ENCODE measurements at places on chromosomes 3 and 15.

- no peak for DNase-seq
Measured at GRCh38 chr3:79032686-79033318, 735.0 kb downstream of the ROBO1 start.

DNA sequence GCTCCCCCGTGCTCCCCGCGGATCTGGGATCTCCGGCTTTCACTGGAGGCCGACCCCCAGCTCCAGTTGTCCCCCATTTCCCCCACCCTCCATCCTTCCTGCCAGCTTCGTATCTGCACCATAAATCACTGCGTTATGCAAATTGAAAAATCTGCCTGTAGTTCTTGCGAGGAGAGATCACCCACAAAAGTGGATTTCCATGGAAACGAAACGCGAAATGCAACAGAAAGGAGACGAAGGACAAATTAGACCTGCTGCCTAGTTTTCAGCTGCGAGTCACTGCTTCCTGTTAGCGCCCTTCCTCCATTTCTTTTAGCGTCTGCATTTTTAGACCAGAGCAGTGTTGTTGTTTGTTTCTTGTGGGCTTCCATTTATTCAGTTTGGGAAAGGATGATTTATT is 127.1 kb upstream of the ATP10A start:
- no peak for DNase-seq

GRCh38 chr3:16803019-16803418 is 81.7 kb upstream of the PLCL2 start:
- no peak for DNase-seq

- no peak for DNase-seq
Measured at GRCh38 chr3:32882189-32882588, 64.4 kb downstream of the TRIM71 start.

- no peak for DNase-seq
Measured at GRCh38 chr3:1056744-1057143, 36.1 kb upstream of the CNTN6 start.

DNA sequence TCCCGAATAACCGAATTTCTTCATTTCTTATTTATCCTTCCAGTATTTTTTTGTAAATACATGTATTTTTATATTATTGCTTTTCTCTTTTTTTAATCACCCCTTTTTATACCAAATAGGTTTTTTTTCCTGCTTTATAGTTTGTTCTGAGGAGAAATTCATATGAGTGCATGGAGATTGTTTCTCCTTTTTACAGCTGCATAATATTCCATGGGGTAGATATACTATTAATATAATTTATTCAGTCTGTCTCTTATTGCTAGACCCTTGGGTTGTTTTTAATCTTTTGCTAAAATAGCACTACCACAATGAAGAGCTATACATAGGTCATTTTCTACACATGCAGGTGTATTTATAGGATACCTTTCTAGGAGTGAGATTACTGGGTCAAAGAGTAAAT is 3.5 kb upstream of the TMEM87A start:
- DNase-seq: no peak

DNA sequence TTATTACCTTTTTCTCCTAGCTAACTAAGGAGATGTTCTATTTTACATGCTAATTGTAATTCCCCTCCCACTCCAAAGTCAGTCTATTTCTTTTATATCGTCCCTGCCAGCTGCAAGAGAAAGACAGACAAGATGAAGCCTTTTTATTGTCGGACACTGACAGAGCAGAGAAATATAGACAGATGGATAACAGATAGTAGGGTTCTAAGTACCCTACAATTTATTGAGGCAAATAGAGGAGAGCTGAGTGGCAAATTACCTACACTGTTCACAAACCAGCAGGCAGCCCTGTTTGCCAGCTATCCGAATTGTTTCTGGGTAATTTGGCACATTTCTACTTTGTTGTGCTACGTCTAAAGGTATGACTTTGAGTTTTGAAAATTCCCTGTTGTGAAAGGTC is 392.3 kb upstream of the ZNF717 start:
- no peak for DNase-seq

GRCh38 chr15:71335591-71335990 is 220.3 kb downstream of the THSD4 start:
- no peak for DNase-seq

- DNase-seq: no peak
Measured at GRCh38 chr3:84906065-84906464, 52.7 kb upstream of the CADM2 start.

DNA sequence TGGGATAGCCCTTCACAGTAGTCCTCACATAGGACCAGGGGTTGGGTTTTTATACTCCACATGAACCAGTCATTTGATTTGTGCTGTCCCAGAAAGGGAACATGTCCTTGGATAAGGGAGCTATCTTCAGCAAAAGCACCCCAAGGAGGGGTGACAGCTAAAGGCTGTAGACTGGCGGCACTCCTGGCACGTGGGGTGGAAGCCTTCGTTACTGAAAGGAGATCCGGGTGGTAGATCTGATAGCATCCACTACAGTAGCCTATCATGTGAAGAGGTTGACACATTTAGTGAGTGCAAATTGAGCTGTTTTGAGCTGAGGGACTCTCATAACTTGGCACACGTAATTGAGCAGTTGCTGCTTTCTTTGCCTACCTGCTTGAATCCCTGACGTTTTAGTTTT is 588.8 kb upstream of the GOLIM4 start:
- no peak for DNase-seq

DNA sequence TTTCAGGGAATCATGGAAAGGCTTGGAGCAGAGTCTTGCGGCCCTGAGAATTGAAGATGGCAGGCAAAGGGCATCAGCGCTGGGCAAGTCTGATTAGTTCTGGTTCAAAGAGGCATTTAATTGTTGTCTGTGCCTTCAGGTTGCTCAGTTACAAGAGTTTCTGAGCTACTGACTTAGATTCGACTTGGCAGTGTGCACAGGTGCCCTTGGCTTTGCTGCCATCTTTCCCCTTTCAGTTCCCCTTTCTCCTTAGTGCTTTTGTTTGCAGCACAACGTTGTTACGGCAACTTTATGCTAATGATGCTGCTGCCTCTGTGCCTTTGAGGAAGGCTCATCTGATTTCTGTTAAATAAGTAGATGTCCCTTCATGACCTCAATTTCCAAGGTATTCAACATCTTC is 12.5 kb downstream of the P2RY14 start:
- DNase-seq: no peak

DNA sequence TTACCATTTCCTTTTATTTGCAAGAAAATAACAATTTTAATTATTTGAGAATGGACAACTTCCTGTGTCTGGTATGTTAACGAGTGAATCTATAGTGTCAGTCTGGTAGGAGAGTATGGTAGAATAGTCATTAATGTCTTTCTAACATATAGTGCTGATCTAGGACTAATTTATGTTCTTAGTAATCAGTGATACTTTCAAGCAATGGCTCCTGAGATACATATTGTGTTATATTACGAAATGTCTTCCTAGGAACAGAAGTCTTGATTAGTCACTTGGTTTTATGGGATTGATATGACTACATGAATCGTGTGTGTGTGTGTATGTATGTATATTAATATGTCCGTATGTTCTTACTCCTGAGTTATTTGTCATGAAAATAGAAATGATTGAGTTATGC is 66.6 kb upstream of the PAQR5 start:
- DNase-seq: no peak

DNA sequence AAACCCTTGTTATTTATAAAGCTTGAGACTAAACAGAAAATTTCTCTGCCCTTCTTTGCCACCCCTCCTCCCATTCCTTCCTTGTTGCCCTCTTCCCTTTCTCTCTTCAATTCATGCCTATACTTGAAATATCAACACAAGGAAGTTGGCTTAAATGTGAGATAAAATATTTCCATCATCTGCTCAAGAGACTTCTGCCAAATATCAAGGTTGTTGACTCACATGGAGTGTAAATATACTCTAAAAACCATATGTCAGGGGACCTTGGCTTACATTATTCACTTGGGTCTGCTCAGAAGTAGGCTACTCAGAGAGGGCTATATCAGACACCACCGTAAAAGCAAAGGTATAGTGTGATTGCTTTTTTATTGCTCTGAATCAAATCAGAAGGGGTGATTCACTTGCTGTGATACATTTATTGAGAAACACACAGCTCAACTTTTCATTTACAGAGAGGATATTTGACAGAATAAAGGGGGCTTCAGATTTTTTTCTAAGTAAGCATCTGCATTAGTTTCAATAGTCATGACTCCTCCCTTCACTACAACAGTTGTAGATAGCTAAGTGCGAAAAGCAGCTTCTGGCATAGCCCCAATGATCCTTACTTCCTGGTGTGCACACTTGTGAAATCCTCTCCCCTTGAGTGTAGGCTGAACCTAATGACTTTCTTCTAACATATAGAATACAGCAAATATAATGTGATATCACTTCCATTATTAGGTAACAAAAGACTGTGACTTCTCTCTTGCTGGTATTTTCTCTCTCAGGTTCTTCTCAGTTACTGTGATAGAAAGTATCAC is 386.2 kb downstream of the EFHB start:
- DNase-seq: no peak

DNA sequence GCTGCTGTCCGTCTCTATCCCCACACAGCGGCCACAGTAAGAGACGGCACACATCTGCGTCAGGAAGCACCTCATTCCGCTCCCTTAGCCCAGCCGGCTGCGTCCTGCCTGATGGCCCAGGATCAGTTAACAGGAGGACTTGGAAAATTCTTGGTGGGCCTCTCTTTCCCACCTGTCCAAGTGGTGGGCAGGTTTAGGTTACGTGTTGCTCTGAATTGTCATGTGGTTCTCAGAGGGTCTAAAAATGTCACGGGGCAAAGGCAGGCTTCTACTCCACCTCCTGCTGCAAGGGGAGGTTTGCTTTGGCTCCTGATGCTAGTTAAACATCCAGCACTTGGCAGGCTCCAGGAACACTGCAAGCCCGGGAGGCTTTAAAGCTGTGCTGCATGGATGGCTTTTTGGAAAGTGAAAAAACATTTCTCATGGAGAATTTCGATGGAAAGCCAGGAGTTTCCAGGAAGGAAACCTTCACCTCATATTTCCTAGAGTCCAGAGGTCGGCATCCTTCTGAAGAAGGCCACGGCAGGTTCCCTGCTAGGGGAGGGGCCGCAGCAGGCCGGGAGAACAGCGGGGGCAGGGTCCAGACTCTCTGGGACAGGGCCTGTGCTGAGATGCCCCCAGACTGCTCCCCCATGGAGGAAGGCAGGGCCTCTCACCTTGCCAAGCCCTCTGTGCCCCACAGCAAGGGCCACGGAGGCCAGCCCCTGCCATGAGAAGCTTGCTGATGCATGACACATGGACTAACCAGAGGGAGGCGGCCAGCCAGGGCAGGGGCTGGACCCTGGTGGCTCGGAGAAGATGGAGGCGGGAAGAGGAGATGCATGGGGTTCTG is 10.8 kb downstream of the CTSH start:
- DNase-seq: no peak

DNA sequence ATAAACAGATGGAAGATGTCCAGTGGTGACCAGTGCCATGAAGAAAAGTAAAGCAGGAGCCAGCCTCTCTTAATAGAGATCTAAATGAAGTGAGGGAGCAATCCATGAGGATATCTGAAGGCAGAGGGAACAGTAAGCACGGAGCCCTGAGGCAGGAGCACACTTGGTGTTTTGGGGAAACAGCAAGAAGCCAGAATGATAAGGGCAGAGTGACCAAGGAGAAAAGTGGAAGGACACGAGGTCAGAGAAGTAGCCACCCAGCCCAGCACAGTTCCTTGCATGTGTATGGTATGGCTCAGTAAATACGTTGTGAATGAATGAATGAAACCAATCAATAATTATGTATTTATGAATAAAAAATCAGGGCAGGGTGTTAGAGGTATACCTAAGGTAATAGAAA is 11.6 kb downstream of the KLHL18 start:
- DNase-seq: no peak

DNA sequence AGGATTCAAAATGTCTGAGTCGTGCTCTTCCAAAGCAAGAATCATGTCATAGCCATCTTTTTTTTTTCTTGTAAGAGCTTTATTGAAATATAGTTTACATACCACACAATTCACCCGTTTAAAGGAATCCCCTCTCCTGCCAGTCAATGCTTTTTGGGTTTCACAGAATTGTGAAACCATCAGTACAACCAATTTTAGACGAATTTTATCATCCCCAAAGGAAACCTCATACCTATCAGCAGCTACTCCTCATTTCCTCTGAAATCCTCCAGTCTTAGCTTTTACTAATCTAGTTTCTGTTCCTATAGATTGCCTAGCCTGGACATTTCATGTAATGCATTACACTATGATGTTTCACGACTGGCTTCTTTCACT is 39.6 kb downstream of the ADIPOQ start:
- no peak for DNase-seq

- no peak for DNase-seq
Measured at GRCh38 chr15:74786551-74787165, 4.8 kb downstream of the CSK start.

DNA sequence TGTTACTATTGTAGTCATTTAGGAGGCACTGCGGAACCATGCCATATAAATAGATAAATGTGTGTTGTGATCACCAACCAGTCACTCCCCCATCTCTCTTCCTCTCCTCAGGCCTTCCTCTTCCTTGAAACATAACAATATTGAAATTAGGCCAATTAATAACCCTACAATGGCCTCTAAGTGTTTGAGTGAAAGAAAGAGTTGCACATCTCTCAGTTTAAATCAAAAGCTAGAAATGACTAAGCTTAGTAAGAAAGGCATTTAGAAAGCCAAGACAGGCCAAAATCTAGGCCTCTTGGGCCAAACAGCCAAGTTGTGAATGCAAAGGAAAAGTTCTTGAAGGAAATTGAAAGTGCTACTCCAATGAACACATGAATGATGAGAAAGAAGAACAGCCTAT is 8.1 kb upstream of the DNASE1L3 start:
- DNase-seq: no peak

- DNase-seq: no peak
Measured at GRCh38 chr3:159761848-159762635, 226.6 kb upstream of the IL12A start.

DNA sequence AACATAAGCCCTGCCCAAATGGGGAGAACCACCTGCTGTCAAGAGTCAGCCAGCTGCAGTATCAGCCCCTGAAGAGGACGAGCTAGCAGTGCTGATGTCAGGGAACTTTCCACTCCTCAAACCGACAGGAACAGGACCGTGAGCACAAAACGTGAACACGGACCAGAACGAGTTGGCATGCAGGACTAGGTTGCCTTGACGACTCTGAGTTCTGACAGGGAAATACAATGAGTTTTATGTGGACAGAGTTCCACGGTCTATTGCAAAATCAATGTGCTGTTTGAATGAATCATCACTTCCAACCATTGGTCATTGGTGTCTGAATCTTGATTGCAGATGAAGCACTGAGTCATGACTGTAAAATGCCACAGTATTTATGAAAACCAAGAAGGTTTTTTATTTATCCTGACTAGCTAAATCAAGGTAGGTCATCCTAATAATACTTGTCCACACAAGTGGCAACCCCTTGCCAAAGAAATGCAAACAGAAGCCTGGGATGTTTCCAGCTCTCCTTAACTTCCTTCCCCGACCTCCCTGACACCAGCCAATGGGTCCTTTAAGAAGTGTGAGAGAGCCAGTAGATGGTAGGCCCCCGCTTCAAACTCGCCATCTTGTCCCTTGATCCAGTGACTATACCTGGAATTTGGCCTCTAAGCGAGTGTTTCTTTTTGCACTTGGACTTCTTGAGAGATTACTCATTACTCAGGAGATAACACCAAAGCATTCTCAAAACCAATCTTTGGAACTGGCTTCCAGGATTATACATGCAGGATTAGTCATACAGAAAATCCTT is 119.6 kb downstream of the ASB7 start:
- DNase-seq: no peak
